ENCODE measurements at places on chromosomes 16 and 17. TPM values are rescaled to one million over a fixed set of nuclear protein-coding genes. Genes with fewer than 3 reads are reported as not detected.

DNA sequence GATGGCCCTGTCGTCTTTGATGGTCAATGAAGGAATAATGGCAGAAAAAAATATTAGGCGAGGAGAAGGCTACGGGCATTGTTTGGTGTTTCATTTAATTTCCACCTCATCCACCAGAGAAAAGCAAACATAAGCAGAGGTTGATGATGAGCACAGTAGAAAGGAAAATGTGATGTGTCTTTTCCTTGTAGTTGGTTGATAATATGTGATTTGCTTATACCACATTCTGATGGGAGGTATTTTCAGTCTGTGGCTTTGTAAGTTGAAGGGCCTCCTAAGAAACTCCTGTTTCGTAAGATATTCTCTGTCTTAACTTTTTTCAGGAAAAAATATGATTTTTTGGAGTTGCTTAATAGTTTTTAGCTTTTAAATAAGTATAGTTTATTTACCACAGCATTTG lies 215.7 kb downstream of the PRKCA start:
- DNase-seq: no peak

DNA sequence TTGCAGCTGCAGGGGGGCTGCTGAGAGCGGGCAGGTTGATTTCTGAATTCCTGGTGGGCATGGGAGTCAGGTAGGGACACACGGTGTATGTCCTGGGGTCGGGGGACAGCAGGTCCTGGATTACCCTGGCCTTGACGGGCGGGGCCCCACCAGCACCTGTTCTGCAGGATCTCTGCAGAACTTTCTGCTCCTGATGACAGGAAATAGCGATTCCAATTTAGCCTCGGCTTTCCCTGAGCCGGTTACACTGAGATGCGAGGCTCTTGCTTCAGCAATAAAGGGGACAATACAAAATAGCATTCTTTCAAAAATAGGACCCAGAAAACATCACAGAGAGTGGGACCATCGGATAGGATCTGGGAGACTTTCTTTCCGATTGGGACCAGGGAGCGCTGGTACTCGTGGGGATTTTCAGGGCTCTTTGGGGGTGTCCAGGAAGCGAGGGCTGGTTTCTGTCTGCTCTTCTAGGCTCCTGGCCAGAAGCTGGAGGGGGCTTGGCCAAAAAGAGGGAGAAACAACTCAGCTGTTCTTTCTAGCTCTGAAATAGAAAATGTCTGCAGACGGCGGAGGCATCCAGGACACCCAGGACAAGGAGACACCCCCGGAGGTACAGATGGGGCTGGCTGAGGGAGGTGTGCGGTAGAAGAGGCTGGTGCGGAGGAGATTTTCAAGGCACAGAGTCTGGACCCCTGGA lies 642 bp downstream of the ZNF205 start:
- no peak for DNase-seq

DNA sequence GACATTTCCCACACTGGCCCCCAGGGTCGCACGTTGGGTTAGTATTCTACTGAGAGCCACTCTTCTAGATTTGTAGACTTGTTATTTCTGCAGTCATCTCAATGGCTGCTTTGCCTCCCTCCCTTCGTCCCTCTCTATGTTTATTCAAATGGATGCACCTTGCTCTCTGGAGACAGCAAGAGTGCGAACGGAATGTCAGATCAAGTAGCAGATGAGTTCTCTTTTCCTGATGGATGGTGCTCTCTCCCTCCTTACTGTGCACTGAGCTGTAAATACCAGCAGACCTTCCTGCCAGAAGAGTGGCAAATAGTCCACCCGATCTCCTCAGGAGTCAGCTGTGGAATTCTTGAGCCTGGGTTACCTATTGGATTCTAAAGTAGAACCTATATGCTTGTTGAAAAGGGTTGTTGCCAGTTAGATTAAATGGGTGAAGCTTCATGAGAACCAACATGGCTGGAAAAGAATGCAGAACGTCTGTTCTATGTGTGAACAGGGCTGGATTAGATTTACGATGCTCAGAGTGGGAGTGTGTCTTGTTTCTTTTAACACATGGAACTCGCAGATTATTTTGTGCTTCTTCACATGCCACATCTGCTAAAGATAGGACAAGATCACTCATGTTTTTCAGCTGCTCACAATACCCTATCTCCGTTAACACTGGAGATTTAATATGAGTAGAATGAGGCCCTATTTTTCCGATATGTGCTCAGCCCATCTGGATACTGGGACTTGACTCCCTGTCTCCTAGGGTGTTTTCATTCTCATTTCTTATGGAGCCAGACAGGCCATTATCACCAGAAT lies 6.1 kb downstream of the GNAO1 start:
- no peak for DNase-seq

DNA sequence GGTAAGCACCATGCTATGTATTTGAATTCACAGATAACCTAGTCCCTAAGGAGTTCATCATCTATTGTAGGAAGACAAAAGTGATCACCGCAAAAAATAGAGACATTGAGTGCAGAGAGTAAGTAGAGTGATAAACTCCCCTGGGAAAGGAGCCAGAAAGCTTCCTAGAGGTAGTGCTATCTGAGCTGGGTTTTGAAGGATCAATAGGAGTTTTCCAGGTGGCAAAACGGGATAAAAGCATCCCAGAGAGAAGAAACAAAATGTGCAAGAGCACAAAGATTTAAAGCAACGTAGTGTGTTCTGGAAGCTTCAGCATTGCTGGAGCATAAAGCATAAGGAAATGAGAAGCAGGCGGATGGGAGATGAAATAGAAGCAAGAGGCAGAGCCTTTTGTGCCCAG lies 120.7 kb upstream of the PLCG2 start:
- no peak for DNase-seq

Gene ABHD15
- polyA plus RNA-seq: 9.8 TPM

DNA sequence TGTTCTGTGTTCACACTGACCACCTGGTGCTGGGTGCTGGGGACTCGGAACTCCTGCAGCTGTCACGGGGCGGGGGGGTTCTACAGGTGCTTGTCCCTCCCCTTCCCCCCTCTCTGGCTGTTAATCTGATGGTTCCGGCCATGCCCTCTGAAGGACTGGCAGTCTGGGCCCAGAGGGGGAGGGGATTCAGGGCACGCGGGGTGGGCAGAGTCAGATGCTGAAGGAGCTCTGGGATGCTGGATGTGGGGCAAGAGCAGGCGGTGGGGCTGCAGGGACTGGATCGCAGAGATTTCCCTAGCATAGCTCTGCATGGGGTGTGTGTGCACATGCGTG lies 5.4 kb upstream of the TBX21 start:
- DNase-seq: no peak

Gene KRT9
- polyA plus RNA-seq: not detected

DNA sequence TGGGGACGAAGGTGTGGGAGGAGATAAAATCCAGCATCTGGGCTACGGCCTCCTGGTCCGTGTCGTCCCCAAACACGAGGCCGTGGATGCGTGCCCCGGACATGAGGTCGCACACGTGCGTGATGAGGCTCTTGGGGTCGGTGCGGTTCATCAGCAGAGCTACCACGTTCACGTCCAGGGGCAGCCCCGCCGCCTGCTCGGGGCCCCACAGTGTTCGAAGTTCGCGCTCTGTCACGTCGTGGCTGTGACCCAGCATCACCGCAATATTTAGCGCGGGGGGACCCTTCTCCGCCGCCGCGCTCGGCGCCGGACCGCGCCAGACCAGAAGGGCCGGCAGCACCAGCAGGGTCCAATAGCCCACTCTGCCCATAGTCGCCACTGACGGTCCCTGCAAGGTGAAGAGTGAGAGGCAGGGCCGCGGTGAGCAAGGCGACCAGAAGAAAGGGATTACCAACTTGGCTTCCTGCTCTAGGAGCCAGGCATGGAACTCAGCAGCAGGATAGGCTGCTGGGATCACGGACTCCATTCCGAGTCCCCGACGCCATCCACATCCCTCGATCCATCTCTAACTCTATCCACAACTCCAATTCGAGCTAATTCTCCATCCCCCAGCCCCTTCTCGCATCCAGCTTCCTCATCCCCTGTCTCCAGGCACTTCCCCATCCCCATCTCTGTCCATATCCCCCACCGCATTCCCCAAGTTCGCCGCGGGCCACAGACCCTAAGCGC lies 2.0 kb downstream of the GRIN2A start:
- DNase-seq: no peak

DNA sequence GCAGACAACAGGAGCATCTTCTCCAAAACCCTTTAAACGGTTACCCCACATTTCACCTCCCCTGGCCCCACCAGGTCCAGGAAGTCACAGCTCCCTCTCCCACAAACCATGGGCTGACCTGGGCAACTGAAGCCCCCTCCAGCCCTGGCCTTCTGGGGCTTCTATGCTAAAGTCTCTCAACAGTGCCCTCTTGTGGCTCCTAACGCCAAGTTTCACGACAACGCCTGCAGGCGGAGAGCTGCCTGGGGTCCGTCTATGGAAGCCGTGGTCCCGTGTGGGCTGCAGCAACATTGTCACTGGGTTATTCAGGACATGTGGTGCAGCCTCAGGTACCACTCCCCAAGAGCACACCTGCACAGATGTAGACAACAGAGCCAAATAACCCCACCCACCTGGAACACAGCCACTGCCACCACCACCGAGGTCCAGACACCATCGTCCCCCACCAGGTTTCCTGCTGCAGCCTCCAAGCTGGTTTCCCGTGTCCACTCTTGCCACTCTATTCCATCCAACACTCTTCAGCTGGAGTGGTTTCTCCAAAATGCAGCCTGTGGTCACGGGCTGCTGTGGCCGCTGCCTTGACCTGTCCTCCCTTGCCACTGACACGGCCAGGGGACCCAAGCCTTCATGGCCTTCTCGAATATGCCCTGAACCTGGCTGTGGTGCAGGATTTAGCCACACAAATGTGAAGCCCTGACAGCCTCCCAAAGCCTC lies 19.1 kb downstream of the C16orf95 start:
- DNase-seq: no peak

Gene MILR1
- 2.9 TPM for polyA plus RNA-seq

Gene UMOD
- not detected for polyA plus RNA-seq

DNA sequence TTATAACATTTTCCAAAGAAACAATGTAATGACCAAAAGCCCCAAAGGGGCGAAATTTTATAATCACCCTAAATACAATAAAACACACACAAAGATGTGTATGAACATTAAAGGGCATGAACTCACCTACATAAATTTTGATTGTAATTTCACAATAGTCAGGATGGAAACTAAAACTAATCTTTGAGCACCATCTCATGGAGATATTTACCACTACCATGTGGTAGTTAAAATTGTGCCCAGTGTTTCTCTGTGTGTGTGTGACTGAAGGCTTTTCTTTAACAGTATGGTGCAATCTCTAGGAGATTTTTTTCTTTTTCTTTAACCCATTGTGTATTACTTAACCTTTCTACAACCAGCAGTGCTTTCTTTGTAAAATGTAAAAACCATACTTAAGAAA lies 19.7 kb upstream of the MEIOC start:
- peak; percentile 8 for DNase-seq

Gene OTOP3
- polyA plus RNA-seq: not detected

DNA sequence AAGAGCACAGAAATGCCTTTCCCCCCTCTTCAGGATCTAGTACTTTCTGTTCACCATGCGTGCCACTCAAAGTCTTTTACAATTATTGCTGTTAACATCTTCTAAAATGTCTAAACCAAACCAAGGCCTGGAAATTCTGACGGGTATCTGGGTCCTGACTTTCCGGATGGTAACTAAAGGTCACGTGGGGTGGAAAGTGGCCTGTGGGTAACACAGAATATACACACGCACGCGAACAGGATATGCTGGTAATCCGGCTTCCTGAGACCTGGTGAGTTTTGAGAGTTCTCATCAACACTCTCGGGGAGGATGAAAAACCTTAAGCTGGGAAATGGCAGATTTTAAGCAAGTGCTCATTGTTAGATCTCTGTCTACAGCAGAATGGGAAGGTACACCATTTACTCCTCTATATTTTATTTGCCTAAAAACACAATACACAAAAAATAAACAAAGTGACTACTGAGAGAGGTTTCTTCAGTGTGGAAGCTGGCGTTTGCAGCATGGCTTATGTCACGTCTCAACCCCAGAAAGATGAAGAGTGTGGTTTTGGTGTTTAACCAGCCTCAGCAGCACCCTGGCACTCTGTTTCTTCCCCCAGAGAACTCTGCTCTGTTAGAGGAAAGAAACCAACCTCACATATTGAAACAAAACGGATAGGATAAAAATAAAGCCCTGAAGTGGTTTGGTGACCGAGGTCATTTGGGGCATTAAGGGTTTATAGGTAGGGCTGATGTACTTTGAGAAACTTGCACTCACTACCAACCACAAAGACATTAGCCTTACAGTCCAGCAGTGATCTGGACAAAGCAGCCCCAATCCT lies 37.3 kb downstream of the SMG6 start:
- DNase-seq: no peak

- DNase-seq: no peak
Observed at GRCh38 chr17:9918804-9919352, 13.8 kb upstream of the RCVRN start.

Measured in urinary bladder (tissue), 4 donors.